Nephron progenitor cell (in vitro differentiated cells): ENCODE measurements at places on chromosomes 6 and 20.

GRCh38 chr6:147716434-147716833 lies 207.9 kb downstream of the SAMD5 start:
- DNase-seq: no peak

DNA sequence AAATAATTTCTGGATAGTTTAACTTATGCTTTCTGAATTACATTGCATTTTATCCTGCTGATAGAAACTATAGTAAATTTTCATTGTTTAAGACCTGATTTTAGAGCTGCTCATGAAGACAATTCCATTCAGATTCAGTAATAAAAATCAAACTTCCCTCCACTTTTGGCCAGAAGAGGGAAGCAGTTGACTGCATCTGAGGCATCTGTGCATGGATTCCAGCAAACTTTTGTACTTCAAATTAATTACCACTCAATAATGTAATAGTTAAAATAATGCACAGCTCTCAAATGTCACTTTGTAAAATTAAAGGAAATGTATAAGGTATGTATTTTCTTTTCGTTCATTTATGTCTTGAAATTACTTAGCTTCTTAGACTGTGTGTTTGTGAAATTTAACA lies 64.2 kb upstream of the SLC35B3 start:
- DNase-seq: peak; percentile 6

GRCh38 chr6:132065556-132065955 lies 114.4 kb upstream of the CCN2 start:
- no peak for DNase-seq

GRCh38 chr6:16998461-16998860 lies 103.4 kb upstream of the STMND1 start:
- DNase-seq: no peak

DNA sequence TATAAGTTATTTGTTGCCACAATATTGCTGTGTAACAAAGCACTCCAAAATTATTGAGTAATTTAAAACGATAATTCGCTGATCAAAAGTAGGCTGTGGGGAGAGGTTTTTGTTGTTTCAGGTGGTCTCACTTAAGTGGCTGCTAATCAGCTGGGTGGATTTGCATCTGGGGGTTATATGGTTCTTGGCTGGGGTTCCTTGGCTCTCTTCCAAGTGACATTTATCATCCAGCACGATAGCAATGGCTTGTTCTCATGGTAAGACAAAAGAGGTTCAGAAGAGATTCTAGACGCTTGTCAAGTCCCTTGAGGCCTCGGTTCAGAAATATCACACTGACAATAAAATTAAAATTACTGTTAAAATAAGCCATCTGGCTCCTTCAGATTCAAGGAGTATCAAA lies 1648.8 kb downstream of the GRIK2 start:
- no peak for DNase-seq
